ENCODE measurements at places on chromosomes 1 and 21.

DNA sequence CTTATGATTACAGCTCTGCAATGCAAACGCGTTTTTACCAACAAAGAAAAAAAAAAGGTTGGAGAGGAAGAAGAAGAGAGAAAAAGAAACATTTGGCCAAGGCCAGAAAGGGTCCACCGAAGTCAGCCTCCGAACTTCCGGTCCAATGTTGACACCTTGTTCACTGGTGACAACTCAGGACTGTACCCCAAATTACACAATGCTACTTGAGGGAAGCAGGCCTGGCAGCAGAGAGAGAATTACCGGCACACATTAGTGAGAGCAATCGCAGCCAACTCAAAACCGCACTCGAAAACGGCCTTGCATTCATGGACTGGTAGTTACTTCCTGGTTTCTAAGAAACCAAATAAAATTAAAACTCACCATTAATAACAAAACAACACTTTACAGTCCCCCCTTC is 652.5 kb downstream of the KIF26B start:
- DNase-seq: peak; percentile 59

DNA sequence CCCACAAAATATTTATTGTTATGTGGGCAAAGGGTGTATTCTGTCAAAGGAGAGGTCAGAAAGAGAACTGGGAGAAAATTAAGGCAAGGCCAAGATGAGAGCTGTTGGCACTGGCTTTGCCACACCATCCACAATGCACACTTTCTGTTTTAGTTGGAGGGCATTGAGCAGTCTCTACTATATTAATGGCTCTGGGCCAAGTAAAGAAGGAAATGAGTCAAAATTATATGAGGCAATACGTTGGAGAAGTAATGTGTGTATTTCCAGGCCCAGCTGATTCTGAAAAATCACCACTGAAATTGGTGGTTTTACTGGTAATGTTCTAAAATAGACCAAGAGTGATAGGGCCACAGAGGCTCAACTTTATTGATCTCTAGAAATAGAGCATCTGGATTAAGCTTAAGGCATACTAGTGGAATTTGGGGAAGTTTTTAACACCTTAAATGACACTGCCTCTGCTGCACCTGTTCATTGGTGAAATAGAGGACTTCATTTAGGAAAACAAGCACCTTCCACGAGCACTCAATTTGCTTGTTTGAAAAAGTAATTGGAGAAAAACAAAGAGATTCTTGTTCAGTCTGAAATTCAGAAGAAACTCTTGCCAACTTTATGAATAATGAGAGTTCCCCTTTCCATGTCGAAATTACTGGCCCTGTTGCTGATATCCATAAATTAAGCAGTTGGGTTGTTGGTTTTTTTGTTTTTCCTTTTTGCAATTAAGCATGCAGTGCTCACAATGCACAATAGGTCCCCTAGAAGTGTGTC is 424.9 kb downstream of the ADGRL2 start:
- DNase-seq: peak; percentile 34

GRCh38 chr1:25567710-25568089 is 24.3 kb downstream of the LDLRAP1 start:
- no peak for DNase-seq

DNA sequence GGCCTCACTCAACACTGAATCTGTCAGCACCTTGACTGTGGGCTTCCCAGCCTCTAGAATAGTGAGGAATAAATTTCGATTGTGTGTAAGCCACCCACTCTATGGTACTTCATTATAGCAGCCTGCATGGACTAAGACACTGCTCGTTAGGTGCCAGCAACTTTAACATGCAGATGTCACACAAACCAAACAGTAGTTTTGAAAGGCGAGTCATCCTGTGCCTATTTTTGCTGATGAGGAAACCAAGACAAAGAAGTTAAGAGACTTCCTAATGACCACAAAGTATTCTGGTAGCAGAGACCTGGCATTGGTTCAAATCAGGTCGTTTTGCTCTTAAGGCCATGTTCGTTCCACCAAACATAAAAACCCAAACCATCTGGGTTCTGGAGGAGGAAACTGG is 42.9 kb downstream of the BATF3 start:
- no peak for DNase-seq

GRCh38 chr21:40706806-40707655 is 139.9 kb downstream of the DSCAM start:
- no peak for DNase-seq

GRCh38 chr1:235865565-235866204 is 1.0 kb downstream of the LYST start:
- no peak for DNase-seq

- DNase-seq: no peak
Measured at GRCh38 chr1:1918901-1919303, at the start of gene TMEM52. Gene TMEM52 (minus strand): TSS chr1:1919279. CDS start chr1:1919265, 14 bp downstream.

DNA sequence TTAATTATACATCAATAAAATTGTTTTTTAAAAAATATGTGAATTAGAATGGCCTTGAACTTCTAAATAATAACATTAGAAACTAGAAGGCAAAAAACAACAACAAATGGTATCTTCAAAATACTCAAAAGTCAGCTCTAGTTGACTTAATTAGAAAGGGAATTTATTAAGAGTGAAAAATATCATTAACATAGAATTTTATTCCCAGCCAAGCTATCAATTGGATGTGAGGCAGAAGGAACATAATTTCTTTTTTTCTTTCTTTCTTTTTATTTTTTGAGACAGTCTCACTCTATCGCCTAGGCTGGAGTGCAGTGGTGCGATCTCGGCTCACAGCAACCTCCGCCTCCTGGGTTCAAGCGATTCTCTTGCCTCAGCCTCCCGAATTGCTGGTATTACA is 51.2 kb upstream of the CAPZB start:
- no peak for DNase-seq

- DNase-seq: no peak
Measured at GRCh38 chr1:101360506-101360905, 123.7 kb downstream of the S1PR1 start.

- peak; percentile 98 for DNase-seq
Measured at GRCh38 chr1:41357451-41358101, 3.7 kb upstream of the FOXO6 start.

GRCh38 chr1:94552071-94552586 is 10.6 kb upstream of the F3 start:
- no peak for DNase-seq

DNA sequence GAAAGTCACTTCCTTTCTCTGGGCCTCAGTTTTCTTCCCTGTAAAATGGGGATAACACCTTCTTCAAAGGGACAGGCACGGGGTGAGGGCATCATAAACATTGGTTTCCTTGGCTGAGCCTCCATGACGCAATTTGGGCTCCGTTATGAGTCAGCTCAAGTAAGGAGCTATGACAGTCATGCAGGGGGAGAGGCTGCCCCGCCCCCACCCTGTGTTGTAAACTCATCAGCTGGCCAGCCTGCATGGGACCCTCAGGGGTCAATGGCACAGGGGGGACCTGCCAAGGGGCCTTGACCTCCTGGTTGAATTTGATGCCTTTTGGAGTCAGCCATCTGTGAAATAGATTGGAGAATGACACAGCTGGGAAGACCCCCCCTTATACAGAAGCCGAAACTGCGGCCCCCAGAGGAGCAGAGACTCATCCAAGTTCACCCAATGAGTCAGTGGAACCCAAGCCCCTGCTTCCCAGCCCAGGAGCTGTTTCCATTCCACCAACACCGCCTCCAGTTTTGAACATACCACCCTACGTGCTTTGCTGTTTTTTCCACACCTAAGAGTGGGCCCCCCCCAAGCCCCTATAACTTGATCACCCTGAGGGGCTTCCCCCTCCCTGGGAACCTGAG is 36.8 kb upstream of the RUNX3 start:
- no peak for DNase-seq

GRCh38 chr1:246297279-246298265 is 209.5 kb downstream of the SMYD3 start:
- no peak for DNase-seq

DNA sequence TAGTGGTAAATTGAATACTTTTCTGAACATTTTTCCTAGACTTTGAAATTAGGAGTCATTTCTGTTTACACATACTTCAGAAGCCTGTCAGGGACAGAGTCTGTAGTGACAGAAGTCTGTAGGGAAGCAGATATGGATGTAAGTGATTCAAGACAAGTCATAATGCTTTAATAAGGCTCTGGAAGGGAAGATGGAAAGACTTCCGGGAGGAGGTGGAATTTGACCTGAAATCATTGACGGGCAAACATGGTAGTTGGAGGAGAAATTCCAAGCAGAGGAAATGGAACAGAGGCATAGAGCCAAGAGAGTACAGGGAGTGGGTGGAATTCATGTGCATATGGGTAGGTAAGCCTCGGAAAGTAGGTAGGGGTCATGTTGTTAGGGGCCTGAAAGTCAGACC is 22.5 kb downstream of the CAMTA1 start:
- no peak for DNase-seq

GRCh38 chr1:14817223-14818170 is 219.0 kb downstream of the KAZN start:
- DNase-seq: no peak

- DNase-seq: no peak
Measured at GRCh38 chr1:63818567-63819325, 44.9 kb downstream of the ROR1 start.

GRCh38 chr1:245611251-245611650 is 456.5 kb downstream of the KIF26B start:
- no peak for DNase-seq

GRCh38 chr1:175331891-175332290 is 139.3 kb upstream of the KIAA0040 start:
- DNase-seq: no peak

- no peak for DNase-seq
Measured at GRCh38 chr1:30763651-30764248, 6.2 kb upstream of the LAPTM5 start.

DNA sequence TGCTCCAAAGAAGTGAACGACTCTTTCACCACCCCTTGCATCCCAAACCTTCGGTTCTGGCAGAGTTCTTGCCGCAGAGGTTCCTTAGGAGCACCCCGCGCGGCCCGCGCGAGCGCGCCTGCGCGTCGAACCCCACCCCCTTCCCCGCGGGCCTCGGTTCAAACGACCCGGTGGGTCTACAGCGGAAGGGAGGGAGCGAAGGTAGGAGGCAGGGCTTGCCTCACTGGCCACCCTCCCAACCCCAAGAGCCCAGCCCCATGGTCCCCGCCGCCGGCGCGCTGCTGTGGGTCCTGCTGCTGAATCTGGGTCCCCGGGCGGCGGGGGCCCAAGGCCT is at the start of gene C1orf56:
Gene C1orf56 (plus strand): TSS at position 161 of the 334 bp plus-strand sequence. CDS start 97 bp downstream, at position 258.
- DNase-seq: peak; percentile 17

DNA sequence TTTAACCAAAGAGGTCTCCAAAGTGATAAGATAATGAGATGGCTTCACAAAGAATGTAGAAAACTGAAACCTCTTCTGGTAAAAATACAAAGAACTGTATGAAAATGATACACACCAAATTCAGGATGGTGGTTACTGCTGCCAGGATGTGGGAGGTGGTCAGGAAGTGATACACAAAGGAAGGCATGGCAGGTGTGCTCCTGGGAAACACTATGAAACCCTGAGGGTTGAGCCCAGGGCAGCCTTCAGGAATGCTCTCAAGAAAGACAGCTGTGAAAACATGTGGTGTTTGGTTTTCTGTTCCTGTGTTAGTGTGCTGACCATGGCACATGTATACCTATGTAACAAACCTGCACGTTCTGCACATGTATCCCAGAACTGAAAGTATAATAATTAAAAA is 109.3 kb downstream of the NTNG1 start:
- DNase-seq: peak; percentile 45

DNA sequence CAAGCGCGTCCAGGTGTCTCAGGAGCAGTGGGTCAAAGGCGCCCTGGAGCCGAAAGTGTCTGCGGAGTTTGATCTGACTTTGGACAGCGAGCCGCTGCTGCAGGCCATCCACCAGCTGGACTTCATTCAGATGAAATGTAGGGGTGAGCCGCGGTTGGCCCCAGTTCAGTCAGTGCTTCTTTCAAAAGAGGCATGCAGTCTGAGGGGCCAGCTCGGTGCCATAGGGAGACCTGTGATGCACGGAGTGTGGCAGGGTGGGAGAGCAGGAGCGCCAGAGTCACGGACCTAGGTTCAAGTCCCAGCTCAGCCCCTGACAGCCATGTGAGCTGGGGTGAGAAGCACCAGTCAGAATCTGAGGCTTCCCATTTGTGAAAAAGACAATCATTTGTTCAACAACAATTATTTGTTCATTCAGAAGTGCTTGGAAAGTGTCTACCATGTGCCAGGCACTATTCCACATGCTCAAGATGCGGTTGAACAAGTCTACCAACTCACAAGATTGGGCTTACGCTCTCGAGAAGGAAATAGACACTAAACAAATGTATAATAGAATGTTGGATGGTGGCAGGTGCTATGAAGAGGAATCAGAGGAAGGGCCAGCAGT is 39.5 kb upstream of the GNPAT start:
- no peak for DNase-seq

DNA sequence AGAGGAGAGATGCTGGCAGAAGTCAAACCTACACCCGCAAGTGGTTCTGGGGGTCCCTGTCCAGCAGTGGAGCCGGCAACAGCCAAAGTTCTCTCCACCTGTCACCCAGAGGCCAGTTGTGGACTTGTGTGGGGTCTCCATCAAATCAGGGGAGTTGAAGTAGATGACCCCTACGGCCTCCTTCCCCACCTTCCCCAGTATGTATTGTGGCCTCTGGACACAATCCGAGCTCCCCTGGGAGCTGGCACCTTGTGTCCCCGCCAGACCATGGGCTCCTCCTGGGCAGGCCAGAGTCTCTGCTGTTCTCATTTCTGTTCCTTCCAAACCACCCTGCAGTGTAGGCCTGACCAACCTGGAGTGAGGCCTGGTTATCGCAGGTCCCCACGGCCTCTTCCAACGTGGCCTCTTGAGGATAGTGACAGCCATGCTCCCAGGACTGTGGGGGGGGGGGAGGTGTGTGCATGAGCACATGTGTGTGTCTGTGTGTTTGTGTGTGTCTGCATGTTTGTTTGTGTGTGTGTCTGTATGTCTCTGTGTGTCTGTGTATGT is 246.4 kb downstream of the MATN1 start:
- no peak for DNase-seq

GRCh38 chr21:17554679-17555465 is 42.0 kb downstream of the CXADR start:
- DNase-seq: no peak

- no peak for DNase-seq
Measured at GRCh38 chr1:15426492-15427279, 11.6 kb upstream of the CTRC start.

DNA sequence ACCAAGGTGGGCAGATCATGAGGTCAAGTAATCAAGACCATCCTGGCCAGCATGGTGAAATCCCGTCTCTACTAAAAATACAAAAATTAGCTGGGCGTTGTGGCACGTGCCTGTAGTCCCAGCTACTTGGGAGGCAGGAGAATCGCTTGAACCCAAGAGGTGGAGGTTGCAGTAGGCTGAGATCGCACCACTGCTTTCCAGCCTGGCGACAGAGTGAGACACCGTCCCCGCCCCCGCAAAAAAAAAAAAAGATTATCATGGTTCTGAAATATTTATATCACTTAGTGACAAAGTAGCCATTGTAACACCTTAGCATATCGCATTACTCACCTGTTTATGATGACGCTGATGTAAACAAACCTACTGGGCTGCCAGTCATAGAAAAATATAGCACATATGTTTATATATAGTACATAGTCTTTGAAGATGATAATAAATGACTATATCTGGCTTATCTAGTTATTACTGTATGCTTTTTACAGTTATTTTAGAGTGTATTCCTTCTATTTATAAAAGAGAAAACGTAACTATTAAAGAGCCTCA is 160.2 kb downstream of the NCAM2 start:
- DNase-seq: no peak

GRCh38 chr1:41374711-41375110 is 13.5 kb downstream of the FOXO6 start:
- DNase-seq: no peak

GRCh38 chr21:39630827-39631226 is 18.1 kb downstream of the B3GALT5 start:
- no peak for DNase-seq

GRCh38 chr1:109705411-109705810 is 6.6 kb upstream of the GSTM5 start:
- DNase-seq: no peak

GRCh38 chr1:186845576-186846210 is 16.9 kb downstream of the PLA2G4A start:
- no peak for DNase-seq
